Motor neuron (in vitro differentiated cells): ENCODE measurements at places on chromosomes 7 and 10. TPM values are rescaled to one million over a fixed set of nuclear protein-coding genes. Genes with fewer than 3 reads are reported as not detected.

MUC3A gene
- total RNA-seq = 0.37 and 0.57 TPM in 2 replicates

GRCh38 chr7:95481271-95482165 is 4.2 kb upstream of the ASB4 start:
- no peak for ATAC-seq

R3HCC1L gene
- total RNA-seq = 13.7 and 13.8 TPM in 2 replicates

DNA sequence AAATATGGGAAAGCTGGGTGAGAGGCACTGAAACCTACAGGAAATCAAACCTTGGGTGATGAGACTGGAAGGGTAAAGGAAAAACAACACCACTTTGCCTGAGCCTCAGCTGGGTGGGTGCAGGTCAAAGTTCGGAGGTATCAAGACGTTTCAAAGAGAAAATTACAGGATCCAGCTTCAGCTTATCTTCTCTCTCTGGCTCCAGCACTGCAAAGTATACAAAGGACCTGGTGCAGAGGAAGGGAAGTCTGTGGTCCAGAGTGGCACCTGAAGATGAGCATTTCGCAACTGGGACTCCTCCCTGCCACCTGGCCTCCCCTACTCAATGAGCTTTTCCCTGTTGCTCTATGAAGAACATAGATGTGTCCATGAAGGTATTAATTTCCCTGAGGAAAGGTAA is 6.4 kb upstream of the FXYD4 start:
- ATAC-seq = no peak

DNA sequence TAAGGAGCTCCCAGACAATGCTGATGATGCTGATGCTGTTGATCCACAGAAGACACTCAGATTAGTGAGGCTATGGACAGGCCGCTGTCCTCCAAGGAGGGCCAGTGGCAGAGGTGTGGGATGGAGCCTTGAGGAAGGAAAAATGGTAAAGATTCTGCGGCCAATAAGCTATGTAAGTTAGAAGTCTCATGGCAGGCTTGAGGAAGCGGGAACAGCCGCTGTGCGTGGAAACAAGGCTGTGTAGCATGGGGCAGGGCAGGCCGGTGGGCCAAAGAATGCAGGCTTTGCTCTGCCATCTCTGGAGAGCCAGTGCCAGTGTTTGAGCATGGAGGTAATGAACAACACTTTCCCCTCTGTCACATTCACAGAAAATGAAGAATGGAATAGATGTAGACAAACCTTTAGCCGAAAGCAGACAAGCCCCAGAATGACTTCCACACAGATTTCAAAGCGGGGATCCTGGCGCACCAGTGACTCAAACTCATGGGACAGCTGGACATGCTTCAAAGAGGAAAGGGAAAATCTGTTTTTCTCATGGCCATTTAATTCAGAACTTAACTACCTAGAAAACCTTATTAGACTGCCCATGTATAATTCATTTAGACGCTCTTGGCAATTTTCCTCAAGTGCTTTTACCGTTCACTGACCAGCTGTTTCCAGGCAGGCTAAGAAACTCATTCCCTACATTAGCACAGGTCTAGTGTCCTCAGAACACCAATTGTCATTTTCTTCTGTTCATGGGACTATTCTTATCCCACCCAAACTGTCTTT is 16.9 kb upstream of the FIGNL1 start:
- no peak for ATAC-seq

ZNF212 gene
- total RNA-seq = 8.8 and 10.2 TPM in 2 replicates

- no peak for ATAC-seq
Observed at GRCh38 chr10:65358565-65358964, 1567.3 kb upstream of the LRRTM3 start.

SNCG gene
- total RNA-seq = 192 and 201 TPM in 2 replicates

GRCh38 chr7:90586091-90586490 is 10.0 kb upstream of the CDK14 start:
- ATAC-seq = no peak

VIPR2 gene
- total RNA-seq = 0.14 and 0.25 TPM in 2 replicates

DNA sequence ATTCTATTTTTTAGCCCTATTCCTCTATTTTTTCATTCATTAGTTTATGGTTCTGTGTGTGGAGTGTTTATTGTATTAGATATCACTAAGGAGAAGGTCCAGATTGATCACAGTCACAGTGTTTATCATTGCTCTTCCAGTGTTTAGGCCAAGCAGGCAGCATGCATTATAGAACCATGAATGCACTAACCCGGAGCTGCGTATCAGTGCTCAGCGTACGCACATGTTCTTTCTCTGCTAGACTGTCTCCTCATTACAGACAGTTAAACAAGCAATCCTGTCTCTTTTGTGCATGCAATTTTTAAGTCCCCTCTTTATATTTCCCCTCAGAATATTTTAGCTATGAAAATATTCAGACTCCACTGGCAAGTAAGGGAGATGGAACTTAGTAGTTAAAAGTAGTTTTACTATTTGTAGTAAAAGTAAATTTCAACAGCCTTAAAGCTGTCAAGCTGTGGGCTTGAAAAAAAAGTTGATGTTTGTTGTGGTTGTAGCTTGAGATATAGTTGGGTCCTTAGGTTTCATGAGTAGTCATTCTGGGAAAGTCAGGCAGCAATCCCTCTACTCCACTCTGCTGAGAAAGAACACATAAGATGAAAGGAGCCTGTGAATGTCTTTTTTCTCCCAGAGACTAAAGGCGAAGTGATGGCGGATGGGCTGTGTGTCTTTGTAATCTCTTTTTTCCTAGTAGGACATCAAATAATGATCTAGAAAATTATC is 260.4 kb downstream of the CDK14 start:
- no peak for ATAC-seq

GRCh38 chr7:80609751-80610150 is 28.7 kb upstream of the CD36 start:
- no peak for ATAC-seq

GRCh38 chr7:84735011-84735410 is 451.8 kb downstream of the SEMA3D start:
- no peak for ATAC-seq

PHF14 gene
- total RNA-seq = 100 and 101 TPM in 2 replicates

GRCh38 chr10:17637869-17638268 is 6.1 kb upstream of the STAM start:
- no peak for ATAC-seq

SFTPA2 gene
- total RNA-seq = 0.08 and 0.18 TPM in 2 replicates

GRCh38 chr7:141073173-141073640 is 657 bp upstream of the TMEM178B start:
- peak; percentile 50 for ATAC-seq

DNA sequence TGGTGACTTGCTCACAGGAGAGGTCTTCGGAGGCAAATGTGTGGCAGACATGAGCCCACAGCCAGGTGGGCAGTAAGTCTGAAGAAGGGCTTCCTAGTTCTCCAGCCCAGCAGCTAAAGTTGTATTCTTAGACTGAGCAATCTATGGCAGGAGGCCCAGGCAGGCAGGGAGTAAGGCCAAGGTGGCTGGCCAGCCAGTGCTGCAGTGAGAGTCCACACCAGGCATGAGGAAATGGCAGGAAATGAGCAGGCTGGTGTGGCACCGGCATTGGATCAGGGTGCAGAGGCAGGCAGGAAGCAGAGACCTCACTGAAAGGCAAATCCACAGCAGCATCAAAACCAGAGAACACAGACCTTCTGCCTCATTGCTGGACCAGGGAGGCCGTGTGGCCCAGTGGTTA is 84.6 kb upstream of the PDE1C start:
- no peak for ATAC-seq

CAMK1D gene
- 9.5 and 11.6 TPM in 2 replicates for total RNA-seq

HMX2 gene
- total RNA-seq = not detected in 2 replicates

PDK4 gene
- total RNA-seq = 4.1 and 7.1 TPM in 2 replicates

GRCh38 chr7:1223196-1223981 is 9.3 kb upstream of the UNCX start:
- no peak for ATAC-seq

DNA sequence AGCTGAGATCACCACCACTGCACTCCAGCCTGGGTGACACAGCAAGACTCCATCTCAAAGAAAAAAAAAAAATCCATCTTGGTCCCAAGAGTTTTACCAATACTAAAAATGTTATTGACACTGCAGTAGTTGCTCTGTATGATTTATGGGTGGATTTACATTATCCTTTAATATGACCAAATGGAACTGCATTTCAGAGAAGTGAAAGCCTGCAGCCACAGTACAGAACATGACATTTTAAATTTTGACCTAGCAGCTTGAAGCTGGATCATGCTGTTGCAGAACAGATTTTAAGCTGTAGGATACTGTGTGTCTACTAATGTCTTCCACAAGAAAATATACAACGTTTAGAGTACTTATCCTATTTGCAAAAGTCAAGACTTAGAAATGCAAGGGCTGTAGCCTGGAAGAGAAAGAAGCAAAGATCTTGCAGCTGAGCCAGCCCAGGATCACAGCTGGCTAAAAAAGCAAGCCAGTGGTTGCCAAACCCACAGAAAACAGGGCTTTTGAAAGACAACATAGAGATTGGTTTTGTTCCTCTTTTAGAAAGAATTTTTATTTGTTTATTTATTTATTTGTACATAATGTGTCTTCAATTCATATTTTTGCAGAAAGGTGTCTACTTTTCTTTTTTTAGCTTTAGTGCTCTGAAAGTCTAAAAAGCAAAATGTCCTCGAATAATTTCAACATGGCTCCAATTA is 55.2 kb upstream of the WNT16 start:
- no peak for ATAC-seq

DNA sequence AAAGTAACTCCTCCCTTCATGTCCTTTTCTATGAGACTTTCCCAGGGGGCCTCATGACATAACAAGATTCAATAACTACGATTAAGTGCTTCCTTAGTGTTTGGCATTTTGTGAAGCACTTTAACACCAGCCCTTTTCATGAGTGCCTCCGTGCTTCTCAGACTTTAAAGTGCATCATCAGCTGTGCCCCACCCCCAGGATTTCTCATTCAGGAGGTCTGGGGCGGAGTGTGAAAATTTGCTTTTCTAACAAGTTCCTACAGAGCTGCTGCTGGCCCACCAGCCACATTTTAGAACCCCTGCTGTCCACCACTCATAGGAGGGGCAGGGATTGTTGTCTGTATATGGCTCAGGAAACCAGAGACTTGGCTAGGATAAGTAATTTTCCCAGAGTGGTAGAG is 445.3 kb downstream of the LRMDA start:
- no peak for ATAC-seq

- ATAC-seq = no peak
Observed at GRCh38 chr10:101379663-101380352, 25.8 kb downstream of the BTRC start.

DNA sequence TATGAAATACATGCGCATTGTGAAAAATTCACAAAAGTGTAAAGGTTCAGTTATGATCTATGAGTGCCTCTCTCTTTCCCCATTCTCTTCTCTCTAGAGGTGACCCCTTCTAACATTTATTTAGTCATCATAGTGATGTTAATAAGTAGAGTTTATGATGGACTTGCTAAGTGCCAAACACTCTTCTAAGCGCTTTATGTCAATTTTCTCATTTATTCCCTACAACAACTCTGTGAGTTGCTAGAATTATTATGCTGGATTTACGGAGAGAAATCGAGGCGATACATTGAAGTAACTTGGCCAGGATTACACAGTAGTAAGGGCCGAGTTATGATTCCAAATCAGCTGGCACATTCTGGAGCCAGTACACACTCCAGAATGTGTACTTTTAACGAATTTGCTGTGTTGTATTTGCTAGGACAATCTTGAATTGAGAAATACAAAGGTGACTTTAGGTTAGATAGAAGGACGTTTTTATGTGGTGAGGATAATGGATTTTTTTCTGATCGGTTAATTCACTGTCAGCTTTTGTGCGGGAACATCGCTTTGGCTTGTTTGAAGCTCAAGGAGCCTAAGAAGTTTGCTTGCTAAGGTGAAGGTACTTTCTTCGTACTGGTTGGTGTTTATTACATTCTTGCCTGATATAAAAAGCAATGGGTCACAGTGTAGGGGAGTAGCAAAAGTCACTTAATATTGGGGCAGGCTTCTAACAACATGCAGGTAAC is 1.4 kb downstream of the ATRNL1 start:
- no peak for ATAC-seq

- no peak for ATAC-seq
Observed at GRCh38 chr10:10891124-10892082, 126.3 kb upstream of the CELF2 start.

DNA sequence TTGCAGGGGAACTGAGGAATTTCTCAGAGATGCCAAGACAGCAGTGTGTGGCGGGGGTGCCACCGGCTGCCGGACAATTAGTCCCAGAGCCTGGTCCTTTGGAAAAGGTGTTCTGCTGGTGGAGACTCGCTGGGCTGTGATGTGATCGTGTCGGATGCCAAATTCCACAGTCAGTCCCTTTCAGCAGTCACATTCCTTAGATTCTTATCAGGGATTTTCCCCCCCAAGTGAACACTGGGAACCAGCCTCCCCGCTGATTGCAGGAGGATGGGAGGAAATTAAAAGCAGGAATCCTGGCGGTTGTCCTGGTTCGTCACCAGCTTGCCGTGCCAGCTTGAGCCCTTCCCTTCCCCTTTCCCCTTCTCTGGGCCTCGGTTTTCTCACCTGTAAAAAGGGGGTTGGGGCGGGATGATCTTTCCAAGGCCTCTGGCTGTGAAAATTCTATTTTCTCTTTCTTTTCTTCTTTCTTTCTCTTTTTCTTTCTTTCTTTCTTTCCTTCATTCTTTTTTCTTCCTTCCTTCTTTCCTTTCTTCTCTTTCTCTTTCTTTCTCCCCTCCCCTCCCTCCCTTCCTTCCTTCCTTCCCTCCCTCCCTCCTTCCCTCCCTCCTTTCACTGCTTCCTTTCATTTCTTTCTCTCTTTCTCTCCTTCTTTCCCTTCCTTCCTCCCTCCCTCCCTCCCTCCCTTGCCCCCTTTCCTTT is 39.6 kb downstream of the COL26A1 start:
- ATAC-seq = no peak

GRCh38 chr7:44280993-44281721 is 44.2 kb downstream of the CAMK2B start:
- peak; percentile 18 for ATAC-seq

FGL2 gene
- total RNA-seq = 0.56 and 0.60 TPM in 2 replicates

- no peak for ATAC-seq
Observed at GRCh38 chr7:90686146-90686545, 90.0 kb downstream of the CDK14 start.

WDFY4 gene
- 0.19 and 0.28 TPM in 2 replicates for total RNA-seq

DNA sequence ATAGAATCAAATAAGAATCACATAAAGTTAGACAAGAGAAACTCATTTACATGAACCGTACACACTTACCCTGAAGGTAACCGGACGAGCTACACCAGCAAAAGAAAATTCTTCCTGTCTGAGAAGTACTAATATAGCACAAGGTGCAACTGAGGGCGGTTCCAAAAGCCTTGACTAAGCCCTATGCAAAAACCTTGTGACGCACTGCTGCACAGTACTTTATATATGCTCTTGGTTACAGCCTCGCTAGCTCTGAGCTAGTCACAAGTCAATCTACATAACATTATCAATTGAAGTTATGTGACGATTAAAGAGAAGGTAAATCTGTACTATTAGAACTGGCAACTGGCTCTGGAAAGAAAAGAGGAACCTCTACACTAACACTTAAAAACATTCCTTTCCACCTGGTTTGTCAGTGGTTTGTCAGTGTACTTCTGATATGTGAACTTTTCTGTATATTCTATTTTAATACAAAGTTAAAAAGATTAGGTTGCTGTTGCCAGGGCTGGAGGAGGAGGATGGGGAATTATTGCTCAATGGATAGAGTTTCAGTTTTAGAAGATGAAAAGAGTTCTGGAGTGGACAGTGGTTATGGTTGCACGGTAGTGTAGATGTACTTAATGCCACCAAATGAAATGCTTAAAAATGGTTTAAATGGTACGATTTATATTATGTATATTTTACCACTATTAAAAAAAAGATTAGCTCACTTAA is 21.6 kb downstream of the NT5C3A start:
- no peak for ATAC-seq

CYP3A5 gene
- total RNA-seq = 20.2 and 29.2 TPM in 2 replicates
